ENCODE measurements at places on chromosomes 13 and 19.

- DNase-seq = no peak
These were observed 16.2 kb upstream of the FREM2 start for GRCh38 chr13:38670627-38671026.

DNA sequence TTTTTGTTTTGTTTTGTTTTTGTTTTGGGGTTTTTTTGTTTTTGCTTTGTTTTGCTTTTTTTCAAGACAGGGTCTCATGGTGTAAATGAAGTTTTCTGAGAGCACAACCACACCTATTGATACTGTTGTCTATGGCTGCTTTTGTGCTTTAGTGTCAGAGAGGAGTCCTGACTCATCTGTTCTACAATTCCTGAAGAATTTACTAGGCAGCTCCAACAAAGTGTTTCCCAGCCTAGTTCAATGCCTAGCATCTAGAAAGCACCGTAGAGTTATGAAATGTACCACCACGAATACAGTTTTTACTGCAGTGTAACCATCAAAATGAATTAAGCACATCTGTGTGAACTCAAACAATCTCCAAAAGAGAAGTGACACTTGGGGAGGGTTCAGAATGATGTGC is 21.2 kb downstream of the SAFB start:
- DNase-seq = no peak

GRCh38 chr13:91699863-91700262 is 301.4 kb downstream of the GPC5 start:
- no peak for DNase-seq

DNA sequence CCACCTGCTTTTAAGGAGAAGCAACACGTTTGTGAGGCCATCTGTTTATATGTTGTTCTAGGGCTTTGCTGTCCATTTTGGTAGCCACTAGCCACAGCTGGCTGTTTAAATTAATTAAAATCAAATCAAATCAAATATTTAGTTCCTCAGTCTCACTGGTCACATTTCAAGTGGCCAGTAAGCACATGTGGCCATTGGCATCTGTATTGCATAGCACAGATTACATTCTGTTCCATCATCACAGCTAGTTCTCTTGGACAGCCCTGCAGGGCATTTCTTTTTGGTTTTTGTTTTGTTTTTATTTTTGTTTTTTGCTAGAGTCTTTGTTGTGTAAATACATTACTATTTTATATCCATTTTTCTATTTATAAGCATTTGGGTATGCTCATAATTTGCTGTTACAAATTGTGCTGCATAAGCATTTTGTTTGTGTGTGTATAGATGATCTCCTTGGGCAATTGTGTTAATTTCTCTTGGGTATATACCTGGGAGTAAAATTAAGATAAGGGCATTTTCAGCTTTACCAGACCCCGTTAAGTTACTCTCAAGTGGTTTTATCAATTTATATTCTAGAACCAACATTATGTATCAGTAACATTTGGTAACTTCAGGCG is 31.3 kb downstream of the SAE1 start:
- DNase-seq = no peak

- DNase-seq = no peak
These were observed 8.5 kb upstream of the ELAVL3 start for GRCh38 chr19:11489378-11489777.

GRCh38 chr13:102620516-102620915 is 23.7 kb downstream of the TPP2 start:
- DNase-seq = peak; percentile 25

GRCh38 chr19:46537136-46538097 is 41.8 kb upstream of the PNMA8B start:
- no peak for DNase-seq

DNA sequence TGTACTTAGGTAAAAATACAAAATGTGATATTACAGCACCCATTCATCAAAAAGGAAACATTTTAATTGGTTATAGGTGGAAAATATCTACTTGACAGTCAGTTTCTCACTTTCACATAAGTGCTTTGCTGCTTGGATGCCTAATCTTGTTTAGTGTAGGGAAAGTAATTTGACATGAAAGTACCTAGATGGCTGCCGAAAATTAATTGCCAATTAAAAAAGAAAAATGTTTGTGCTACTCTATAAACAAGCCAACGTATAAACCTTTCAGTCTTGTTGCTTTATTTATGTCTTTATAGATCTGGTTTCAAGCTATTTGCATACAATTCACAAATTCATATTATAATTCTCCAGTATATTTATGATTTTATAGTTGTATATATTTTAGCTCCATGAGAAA is 729.9 kb downstream of the DACH1 start:
- DNase-seq = no peak

GRCh38 chr13:36006894-36007675 is 124.1 kb downstream of the DCLK1 start:
- no peak for DNase-seq

GRCh38 chr13:110808138-110808537 is 94.6 kb downstream of the ING1 start:
- DNase-seq = no peak

- no peak for DNase-seq
These were observed 25.6 kb downstream of the F2RL3 start for GRCh38 chr19:16914421-16914820.

GRCh38 chr13:23777575-23777870 is 111.7 kb downstream of the MIPEP start:
- DNase-seq = no peak

DNA sequence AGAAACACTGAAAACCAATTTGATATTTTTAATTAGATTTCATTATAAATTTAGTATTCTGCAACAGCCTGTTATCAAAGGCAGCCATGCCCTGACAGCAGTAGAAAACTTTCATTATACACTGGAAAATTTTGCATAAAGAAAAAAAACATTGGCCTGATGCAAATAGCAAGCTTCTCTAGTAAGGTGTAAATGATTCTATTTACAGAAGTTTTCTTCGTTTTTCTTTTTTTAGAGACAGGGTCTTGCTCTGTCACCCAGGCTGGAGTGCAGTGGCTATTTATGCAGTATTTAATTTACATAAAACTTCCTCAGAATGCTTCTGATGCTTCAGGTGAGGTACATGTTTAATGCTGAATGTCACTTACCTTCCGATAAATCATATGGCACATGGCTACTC is 67.0 kb downstream of the ABCC4 start:
- no peak for DNase-seq

DNA sequence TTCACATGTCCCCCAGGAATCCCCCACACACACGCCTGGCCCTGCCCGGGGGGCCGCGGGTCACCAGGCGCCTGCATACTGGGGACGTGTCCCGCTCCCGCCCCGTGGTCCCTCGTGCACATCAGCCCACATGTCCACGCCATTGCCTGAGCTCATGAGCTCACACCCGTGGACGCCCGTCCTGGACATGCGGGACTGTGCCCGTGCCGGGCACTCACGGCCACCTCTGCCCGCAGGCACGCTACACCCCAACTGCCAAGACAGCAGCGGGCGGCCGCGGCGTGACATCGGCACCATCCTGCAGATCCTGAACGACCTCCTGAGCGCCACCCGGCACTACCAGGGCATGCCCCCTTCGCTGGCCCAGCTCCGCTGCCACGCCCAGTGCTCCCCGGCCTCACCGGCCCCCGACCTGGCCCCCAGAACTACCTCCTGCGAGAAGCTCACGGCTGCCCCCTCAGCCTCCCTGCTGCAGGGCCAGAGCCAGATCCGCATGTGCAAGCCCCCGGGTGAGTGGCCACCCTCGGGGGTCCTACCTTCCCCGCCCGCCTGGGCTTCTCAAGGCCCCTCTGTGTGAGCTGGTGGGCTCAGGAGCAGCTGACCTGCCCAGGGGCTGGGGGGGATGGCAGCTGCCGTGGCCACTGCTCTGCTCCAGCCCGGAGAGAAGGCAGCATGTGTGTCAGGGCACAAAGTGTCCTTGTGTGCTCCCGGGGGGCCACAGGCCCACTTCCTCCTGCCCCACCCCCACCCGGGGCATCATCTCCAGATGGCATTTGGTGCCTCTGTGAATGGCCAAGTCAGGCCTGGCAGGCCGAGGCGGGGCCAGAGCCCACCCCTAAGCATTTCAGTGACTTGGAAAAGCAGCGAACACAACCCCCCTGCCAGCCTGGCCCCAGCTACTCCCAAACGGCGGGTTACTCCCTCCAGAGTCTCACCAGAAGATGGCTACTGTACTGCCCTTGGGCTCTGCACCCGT is 7.1 kb downstream of the MIDN start:
- DNase-seq = no peak

GRCh38 chr13:78192716-78193115 is 274.1 kb upstream of the EDNRB start:
- no peak for DNase-seq

DNA sequence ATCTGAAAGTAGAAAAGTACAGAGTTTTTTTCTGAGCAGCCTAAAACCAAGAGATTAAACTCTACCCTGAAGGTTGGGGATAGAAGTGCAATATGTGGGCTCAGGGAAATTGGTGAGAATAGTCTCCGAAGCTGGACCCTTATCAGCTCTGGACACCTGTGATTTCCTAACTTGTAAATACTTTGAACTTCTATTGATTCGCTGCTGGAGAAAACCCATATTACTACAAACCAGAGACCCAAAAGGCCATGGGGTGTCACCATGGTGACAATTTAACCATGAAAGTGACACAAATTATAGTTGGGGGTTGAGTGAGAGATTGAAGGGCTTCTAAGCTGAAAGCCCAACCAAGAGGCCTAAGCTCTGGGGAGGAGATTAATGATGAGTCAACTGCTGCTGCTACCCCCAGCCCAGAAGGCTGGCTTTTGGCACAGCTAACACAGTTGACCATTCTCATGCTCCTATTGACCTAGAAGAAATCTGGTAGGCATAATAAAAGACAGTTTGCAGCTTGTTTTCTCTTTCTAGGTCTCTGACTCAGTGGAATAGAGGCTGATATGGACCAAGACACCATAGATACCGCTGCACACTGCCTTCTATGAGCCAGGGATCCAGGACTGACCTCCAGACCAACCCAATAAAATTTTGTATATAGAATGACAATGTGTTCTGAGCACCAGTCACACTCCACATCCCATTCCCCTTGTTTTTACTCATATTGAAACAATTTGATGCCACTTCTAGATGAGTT is 131.9 kb upstream of the FNDC3A start:
- no peak for DNase-seq

DNA sequence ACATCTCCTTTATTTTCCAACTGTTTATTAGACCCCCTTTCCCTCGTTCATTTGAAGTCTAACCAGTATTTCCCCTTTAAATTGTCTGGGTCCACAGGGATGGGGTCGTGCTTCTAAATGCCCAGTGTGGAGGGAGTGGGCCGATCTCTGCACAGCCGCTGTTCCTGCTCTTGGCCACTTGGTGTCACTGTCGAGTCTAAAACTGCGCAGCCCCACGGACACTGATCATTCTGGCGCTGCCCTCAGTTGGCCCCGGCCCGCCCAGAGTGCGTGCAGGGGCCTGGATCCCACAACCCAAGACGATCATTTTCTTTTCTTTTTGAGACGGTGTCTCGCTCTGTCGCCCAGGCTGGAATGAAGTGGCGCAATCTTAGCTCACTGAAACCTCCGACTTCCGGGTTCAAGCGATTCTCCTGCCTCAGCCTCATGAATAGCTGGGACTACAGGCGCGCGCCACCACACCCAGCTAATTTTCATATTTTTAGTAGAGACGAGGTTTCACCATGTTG is 12.0 kb downstream of the WDR88 start:
- DNase-seq = no peak

DNA sequence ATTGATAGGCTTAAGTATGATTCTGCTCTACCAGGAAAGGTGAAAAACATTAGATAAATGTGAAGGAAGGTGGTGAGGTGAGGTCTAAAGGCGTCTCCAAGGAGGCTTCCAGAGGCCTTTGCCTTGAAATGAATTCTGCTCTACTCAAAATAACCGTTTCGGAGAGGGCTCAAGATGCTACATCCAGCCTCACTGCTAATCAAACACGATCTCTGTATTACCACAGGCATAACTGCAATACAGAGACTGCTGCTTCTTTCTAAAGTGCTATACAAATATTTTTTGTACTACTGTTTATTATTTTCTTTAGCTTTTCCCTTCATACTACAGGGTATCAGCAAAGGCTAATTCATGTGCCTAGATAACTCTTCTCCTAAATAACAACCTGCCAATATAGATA is 16.8 kb downstream of the MBNL2 start:
- DNase-seq = no peak

DNA sequence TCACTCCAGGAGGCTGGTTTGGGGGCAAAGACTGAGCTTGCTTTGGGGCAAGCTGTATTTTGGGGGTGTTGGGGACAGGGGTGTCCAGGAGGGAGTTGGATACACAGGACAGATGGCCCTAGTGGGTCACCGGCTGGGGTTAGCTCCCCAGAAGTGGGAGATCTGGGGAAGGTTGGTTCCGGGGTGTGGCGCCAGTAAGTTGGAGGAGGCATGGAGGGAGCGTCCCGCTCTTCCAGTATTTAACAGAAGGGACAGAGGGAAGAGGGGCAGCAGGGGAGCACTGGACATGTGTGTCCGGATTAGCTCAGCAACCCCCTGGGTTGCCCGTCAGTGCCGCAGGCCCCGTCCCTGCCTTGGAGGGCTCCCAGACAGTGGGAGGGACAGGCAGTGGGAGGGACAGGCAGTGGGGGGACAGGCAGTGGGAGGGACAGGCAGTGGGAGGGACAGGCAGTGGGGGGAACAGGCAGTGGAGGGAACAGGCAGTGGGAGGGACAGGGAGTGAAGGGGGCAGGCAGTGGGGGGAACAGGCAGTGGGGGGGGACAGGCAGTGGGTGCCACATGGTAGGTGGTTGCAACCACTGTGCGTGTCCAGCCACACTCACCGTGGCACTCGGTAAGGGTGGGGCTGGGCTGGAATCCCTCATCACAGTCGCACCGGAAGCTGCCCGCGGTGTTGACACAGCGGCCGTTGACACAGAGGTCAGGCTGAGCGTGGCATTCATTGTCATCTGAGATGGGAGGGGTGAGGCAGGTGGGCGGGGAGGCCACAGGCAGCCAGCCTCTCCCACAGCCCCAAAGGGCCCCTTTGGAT is 33.2 kb downstream of the CCL25 start:
- DNase-seq = no peak

- DNase-seq = no peak
These were observed 6.9 kb upstream of the FXYD3 start for GRCh38 chr19:35108730-35109129.

DNA sequence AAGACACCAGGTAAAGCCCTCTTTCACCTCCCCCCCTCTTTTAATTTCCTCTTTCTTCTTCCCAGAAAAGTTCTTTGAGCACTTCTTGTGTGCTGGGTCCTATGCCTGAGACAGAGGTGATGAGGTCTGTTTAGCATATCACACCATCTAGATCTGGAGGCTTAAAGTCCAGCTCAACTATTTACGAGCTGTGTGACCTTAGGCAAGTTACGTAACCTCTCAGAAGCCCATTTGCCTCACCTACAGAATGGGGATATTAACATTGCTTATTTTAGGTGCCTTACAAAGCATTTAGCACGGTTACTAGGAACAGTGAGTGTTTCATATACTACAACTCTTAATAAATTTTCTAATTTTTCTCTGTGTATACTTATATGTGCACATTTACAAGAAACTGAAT is 47.7 kb downstream of the ADGRE1 start:
- DNase-seq = no peak

DNA sequence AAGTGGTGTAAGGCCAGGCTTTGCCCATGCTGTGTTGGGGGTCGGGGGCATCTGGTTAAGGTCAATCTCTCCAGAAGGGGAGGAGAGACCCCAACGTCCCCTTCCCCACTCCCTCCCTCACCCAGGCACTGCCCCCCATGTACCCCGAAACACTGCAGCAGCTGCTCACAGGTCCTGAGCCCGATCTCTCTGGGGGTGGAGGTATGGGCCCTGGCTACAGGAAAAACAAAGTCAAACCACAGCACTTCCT is 10.2 kb downstream of the CAPN12 start:
- no peak for DNase-seq

Data from NCI-H2081 (cell line).